ENCODE measurements at places on chromosomes 4 and X.

DNA sequence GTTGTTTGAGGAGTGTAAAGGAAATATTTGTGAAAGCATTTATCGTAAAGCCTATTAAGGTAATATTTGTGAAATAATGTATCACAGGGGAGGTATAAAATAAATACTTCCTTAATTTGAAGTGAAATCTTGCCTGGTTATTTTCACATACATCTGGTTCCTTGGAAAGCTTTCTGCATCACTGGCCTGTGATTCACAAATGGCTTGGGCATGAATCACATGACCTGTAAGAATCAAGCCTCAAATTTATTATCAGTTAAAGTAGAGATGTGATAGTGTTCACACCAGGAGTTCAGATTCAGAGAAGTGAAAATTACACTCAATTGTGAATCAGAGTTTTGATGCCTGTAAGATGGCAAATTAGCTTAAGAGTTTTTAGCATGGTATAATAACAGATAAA is 1911.4 kb downstream of the STIM2 start:
- DNase-seq, result peak; percentile 2

DNA sequence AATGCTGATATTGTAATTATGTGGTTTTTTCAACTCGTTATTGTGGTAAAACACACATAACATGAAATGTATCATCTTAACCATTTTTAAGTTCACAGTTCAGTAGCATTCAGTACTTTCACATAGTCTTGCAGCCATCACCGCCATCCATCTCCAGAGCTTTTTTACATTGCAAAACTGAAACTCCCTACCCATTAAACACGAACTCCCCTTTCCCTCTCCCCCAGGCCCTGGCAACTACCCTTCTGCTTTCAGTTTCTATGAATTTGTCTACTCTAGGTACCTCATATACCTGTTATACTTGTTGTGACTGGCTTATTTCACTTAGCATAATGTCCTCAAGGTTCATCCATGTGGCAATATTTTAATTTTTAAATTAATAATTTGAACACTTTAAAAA is 380.6 kb downstream of the MAPK10 start:
- DNase-seq, result no peak

GRCh38 chrX:114615765-114616164 is 31.9 kb downstream of the HTR2C start:
- DNase-seq, result no peak

- DNase-seq, result no peak
Measured at GRCh38 chr4:158016511-158016910, 156.3 kb downstream of the GASK1B start.

- no peak for DNase-seq
Measured at GRCh38 chr4:177419434-177419833, 22.8 kb downstream of the AGA start.

DNA sequence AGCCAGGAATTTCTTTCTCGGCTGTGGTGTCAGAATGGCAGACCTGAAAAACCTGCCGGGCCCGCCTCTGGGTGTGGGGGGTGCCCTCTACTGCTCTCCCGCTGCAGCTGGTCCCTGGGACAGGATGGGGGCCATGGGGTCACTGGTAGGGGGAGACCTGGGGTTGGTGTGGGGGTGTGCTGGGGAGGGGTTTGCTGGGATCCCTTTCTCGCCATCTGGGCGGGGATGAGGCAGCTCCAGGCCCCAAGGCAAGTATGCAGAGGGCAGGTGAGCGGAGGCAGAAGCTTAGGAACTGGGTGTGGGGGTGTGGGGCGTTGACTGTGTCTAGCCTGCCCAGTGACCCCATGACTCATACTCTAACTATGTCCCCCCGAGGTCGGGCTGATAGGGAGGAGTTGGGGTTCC is 884 bp downstream of the CCDC120 start:
- DNase-seq, result no peak

DNA sequence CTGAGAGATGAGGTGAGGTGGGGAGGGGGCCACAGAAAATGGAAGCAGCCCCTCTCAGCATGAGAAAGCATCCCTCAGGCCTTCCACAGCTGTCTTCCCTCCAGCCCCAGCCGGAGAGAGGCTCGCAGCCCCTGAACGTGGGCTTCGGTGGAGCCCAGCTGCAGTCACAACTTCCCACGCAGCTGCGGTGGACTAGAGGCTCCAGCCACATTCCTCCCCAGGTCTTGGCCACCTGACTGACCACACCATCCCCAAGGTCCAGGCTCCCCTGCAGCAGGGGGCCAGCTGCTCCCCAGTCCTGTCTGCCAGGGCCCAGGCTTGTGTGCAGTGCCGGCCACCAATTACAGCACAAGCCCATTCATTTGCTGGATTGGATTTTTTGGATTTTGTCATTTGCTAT is 212.3 kb upstream of the BCOR start:
- no peak for DNase-seq
